ENCODE measurements at places on chromosomes 4 and X. TPM values are rescaled to one million over a fixed set of nuclear protein-coding genes. Genes with fewer than 3 reads are reported as not detected.

The ZNF157 gene
- 0.12 TPM for total RNA-seq

The COL4A6 gene
- 4.4 TPM for total RNA-seq

The HMGN5 gene
- total RNA-seq, result 2.2 TPM

The CTPS2 gene
- 8.9 TPM for total RNA-seq

The HPGDS gene
- not detected for total RNA-seq

The NPNT gene
- total RNA-seq, result not detected

The CORIN gene
- 0.13 TPM for total RNA-seq

The SRPX gene
- total RNA-seq, result 65.0 TPM

The PNMA5 gene
- total RNA-seq, result not detected

The RNF128 gene
- 1.1 TPM for total RNA-seq

The TMEM271 gene
- not detected for total RNA-seq

The PHOX2B gene
- total RNA-seq, result not detected

The GALNTL6 gene
- not detected for total RNA-seq

The TRPC5OS gene
- not detected for total RNA-seq

The LRP2BP gene
- 0.79 TPM for total RNA-seq

The PDE5A gene
- total RNA-seq, result 146 TPM

The CXorf51A gene
- not detected for total RNA-seq

The ABCE1 gene
- total RNA-seq, result 106 TPM

The FGFR3 gene
- 0.92 TPM for total RNA-seq
